Astrocyte (in vitro differentiated cells and primary cell): ENCODE measurements at places on chromosomes 5 and 9.

DNA sequence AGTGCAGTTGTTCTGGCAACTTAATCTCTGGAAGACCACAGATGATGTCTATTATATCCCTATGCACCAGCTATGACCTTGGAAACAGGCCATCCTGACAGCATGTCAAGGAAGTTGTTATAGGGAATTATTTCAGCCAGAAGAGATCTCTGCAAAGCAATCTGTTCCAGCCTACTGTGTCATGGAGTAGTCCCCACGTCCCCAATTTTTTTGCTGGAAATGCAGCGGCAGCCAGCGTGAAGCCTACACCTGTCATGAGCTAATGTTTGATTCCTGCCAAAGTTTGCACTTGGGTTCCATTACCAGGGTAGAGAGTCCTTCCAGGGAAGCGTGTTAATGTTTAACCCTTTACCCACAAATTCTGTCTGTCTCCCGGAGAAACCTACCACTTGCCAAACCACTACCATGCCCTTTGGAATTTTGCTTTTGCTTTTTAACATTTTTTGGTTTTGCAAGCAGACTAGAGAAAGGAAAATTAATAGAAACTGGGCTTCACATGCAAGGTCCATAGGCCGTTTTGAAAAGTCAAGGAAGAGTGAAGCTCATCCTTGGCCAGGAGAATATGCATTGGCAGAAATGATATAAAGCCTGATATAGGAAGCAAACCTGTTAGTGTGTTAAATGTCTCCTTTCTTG lies 174.9 kb upstream of the SPRY4 start:
- peak; percentile 30 for DNase-seq

DNA sequence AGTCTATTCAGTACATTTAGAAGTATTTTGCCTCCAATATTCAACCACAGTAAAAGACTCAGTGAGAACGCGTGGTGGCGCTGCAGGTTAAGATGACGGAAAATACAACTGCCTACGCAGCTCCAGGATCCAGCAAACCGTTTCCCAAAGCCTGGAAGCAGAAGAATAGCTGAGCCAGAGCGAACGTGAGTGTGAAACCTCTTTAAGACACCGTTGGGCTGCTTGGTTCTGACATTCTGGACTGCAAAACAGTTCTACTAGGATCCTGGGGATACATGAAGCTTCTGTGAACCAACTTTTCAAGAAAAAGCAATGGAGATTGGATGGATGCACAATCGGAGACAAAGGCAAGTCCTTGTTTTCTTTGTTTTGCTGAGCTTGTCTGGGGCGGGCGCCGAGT lies at the start of gene PCDHB16:
TSS of gene PCDHB16 (plus strand) at position 140 of the 400 bp plus-strand sequence. CDS start at position 313, 173 bp downstream.
- peak; percentile 3 for DNase-seq

DNA sequence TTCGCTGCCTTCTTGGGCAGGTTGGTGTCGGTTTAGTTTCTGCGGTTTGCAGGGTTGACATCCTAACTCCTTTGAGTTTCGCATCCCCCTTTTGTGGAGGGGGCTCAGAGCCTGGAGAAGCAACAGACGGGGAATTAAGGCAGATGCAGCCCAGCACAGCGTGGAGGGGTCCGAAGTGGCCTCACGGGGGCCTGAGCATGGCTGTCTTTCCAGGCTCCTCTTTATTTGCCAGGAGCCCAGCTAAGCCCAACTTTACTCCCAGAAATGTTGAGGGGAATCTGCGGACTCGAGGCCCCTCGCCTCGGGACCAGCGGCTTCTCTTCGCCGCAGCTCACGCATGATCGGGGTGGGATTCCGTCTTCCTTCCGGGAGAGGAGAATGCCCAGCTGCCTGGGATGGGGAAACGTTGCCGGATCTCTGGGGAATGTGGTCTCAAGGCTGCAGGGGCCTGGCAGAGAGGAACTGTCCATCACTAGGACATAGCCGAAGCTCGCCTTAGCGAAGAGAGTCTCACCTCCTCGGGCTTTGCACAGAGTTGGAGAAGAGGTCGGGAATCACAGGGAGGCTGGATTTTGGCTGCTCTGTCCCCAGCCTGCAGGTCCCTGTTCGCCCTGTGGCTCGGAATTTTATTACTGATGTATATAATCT lies 1.3 kb downstream of the RAI14 start:
- peak; percentile 48 for DNase-seq

GRCh38 chr9:125604196-125604595 lies 102.8 kb downstream of the MAPKAP1 start:
- no peak for DNase-seq

- DNase-seq = no peak
These were observed 54.6 kb upstream of the POU4F3 start for GRCh38 chr5:146284016-146284415.

DNA sequence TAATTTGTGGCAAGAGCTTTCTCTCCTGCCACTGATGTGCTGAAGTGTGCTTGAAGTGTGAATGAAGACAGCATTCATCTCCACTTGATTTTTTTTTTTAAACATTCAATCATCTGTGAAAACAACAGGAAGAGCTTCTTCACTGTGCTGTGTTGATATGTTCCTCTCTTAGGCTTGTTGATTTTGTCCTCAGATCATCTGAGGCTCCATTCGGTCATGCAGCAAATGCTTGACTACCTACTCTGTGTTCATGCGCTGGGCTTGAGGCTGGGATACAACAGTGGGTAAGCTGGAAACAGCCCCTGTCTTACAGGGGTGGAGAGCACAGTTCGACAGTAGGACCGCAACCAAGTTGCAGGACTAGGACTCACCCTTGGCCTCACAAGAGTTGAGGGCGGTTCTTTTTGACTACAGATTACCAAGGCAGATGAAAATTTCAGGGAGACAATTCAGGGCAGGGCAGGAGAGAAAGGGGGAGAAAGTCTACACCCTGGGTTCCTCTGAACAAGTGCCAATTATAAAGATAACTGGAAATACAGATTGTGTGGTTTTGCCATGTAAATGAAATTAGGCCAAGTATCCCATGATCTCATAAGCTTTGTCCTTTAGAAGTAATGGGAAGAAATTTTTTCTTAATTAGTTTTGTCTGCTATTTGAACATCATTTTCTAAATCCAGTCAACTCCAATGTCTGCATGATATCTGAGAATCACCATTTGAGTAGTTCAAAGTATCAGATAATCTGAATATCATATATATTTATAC lies 31.0 kb upstream of the F2R start:
- DNase-seq = no peak

GRCh38 chr5:135868681-135869080 lies 27.0 kb downstream of the IL9 start:
- no peak for DNase-seq

DNA sequence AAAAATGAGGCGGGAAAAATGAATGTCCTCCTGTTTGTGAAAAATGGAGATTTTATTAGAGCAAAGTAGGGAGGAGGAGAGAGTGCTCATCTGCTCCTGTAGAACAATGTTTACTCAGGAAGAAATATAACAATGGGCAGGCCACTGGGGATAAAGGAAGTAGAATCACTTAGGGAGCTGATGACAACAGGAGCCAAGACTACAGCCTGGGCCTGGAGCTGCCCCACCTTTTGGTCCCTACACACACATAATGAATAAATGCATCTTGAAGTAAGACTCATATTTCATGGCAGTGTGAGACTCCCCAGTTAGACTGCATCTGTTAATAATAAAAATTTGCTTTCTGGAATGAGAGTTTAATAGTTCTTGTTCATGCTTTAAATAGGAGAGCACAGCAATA lies 1939.8 kb downstream of the EFNA5 start:
- no peak for DNase-seq

DNA sequence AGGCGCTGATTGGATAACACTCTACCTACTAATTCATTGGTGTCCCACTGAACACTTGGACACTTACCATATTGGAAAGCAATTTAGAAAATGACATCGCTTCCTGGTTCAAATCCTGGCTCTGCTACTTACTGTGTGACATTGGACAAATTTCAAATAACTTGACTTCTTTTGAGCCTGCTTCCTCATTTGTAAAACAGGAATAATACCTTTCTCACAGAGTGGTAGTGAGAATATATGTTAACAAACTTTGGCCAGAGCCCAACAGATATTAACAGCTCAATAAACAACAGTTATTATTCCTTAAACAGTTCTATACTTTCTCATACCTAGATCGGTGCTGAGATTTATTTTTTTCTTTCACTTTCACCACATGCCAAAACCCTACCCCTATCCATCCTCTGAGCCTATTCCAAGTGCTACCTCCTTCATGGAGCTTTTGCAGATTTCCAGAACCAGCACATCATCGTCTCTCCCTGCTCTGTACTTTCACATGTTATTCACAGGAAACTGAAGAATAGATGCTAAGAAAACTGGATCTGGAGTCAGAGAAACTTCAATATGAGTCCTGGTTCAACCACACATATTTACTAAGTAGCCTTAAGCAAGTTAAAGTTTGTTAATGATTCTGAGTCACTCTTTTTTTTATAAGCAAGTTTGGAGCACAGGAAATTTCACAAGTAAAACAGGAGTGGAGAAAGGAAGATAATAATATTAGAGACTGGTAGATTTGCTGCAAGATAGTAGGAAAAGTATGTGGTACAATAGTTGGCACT lies 92.3 kb downstream of the STRBP start:
- no peak for DNase-seq

- DNase-seq = peak; percentile 44
These were observed 72.2 kb downstream of the PTCD2 start for GRCh38 chr5:72392326-72392733.

DNA sequence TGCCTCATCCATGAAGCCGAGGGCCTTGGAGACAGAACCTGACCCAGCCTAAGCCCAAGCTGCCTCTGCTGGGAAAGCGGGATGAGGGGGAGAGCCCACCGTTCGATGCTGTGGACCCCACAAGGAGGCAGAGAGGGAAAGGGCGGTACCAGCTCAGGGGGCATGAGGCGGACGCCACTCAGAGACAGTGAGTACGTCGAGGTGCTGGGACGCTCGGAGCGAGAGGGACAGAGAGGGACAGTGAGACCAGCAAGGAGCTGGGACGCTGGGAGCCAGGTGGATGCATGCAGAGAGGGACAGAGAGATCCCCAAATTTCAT lies 33.6 kb downstream of the EXD3 start:
- DNase-seq = no peak

GRCh38 chr5:350355-350754 lies 28.8 kb downstream of the AHRR start:
- DNase-seq = no peak

DNA sequence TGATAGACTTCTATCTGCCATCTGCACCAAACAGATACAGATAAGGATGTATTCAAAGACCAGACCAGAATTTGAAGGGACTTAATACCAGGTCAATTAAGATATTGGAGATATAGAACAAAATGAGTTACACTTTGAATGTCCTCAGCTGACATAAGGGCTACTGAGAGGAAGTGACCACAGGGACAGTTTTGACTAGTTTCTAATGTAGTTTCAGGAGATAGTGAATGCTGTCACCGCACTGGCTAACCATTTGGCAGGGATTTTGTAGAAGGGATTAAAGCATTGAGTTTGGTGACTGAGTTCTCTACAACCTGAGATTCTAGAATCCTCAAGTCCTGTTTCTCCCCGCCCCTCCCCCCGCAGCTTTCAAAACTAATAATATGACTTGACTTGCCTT lies 22.7 kb downstream of the CCNH start:
- DNase-seq = no peak

DNA sequence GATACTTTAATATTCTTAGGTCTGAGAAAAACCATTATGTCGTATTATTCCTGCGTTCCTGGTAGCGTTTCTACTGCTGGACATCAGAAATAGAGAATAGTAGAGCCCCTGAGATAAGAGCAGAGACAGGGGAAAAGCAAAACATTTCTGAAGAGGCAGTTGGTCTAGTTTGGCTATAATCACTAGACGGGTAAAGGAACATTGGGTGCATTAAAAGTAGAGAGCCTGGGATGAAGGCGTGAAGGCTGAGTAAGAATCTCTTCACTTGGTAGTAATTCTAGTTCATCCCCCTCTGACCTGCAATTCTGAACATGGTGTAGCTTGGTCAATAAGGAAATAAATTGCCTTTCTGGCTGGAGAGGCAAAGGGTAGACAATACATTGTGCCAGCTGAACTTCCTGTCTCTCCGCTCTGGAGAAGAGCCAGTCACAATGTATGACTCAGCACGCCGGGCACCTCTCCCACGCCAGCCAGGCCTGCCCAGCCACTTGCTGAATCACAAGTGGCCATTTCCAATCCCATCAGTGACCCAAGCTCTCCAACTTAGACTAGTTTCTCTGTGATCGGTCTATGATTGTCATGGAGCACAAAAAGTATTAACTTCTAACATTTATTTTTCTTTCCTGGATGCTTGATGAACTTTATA lies 75.4 kb downstream of the STK32A start:
- DNase-seq = peak; percentile 74

- peak; percentile 47 for DNase-seq
These were observed 92.4 kb downstream of the ARL15 start for GRCh38 chr5:54217826-54218503.

GRCh38 chr5:159937580-159937979 lies 21.3 kb downstream of the ADRA1B start:
- DNase-seq = no peak

DNA sequence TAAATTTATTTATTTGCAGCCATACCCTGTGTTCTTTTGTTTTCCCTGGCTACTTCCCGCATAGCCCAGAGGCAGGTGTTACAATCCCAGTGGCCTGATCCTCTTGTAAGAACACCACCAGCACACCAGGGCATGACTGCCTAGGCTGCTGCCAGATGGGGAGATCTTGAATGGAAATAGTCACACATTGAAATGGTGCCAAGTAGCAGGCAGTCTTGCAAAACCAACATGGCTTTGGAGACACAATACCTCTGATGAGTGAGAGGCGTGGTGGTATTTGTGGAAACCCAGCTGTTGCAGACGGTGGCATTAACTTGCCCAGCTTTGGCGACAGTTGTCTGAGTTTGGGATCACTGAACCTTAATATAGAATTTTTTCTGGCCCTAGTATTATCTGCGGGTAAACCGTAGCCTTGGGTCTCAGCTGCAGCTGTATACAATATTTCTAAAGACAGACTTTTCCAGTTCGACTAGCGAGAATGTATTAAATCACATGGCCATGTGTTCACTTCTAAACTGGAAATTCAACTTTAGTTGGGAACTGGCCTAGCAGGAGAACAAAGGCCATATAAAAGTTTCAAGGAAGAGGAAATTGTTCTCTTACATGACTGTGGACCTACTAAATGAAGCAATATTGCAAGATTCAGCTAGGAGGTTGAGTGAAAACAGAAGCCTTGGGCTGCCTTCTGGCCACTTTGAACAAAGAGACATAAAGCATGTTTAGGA lies 277.0 kb downstream of the SMARCA2 start:
- DNase-seq = peak; percentile 11

- DNase-seq = peak; percentile 88
These were observed 51.0 kb downstream of the PTPDC1 start for GRCh38 chr9:94135222-94135621.

DNA sequence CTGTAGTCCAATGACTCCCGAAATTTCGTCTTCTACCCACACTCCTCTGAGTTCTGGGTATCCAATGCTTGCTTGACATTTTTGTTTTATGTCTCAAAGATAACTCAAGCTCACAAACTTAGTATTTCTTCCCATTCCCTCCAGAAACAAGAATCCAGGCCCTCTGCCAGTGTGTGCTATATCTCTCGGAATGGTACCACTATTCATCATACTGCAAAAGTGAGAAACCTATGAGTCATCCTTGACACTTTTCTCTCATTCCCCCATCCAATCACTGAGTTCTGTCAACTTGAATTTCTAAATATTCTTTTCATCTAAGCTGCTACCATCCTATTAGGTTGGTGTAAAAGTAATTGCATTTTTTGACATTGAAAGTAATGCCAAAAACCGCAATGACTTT lies 9.8 kb downstream of the SLC12A2 start:
- DNase-seq = peak; percentile 63
